A549 (cell line): ENCODE measurements at places on chromosomes 6 and 20. TPM values are rescaled to one million over a fixed set of nuclear protein-coding genes. Genes with fewer than 3 reads are reported as not detected.

GRCh38 chr6:105204768-105205167 is 25.0 kb upstream of the POPDC3 start:
- no peak for DNase-seq

GRCh38 chr20:20215976-20216727 is 151.8 kb upstream of the INSM1 start:
- no peak for DNase-seq

DNA sequence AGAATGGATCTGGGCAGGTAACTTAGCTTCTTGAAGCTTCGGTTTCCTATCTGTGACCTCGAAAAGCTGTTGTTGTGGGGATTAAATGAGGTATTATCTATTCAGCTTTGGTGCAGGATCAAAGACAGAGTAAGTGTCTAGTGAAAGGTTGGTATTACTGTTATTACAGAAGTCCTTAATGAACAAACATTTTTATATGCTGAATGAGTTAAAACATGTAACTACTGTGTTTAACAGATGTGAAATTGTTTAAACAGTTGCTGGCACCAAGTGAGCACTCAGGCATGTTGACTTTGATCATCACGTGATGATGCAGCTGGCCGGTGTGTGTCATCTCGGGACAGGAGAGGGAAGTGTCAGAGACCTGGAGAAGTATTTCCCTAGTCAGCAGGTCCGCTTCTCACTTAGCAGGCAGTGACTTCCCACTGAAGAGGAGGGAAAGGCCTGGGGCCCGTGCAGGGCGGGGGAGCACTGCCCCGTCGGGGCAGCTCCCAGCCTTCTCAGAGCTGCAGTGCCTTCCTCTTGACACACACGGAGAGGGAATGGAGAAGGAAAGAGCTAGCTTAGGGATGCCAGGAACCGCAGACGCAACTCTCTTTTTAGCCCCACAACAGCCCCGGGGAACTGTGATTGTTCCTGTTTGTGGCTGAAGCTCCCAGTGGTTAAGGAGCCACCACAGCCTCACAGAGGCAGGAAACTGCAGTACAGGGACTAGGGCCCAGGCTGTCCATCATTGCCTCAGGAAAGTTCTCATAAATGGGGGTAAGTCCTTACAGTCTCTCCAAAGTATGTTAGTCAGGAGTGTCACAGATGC is 18.0 kb downstream of the TUBB2A start:
- peak; percentile 28 for DNase-seq

- DNase-seq, result no peak
These were observed 652.7 kb upstream of the HS3ST5 start for GRCh38 chr6:114995526-114995925.

DNA sequence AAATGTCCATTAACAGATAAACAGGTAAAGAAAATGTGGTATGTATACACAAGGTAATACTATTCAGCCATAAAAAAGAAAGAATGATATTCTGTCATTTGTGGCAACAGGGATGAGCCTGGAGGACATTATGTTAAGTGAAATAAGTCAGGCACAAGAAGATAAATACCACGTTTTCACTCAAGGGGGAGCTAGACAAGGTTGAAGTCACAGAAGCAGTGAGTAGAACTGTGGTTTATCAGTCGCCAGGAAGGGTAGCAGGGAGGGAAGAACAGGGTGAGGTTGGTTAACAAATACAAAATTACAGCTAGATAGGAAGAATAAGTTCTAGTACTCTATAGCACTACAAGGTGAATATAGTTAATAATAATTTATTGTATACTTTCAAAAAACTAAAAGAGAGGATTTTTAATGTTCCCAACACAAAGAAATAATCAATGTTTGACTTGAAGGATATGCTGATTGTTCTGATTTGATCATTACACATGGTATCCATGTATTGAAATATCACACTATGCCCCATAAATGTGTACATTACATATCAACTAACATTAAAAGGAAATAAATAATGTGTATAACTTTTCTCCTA is 21.1 kb downstream of the RTN4IP1 start:
- peak; percentile 15 for DNase-seq

GRCh38 chr20:55160996-55161395 is 685.6 kb downstream of the DOK5 start:
- no peak for DNase-seq

DNA sequence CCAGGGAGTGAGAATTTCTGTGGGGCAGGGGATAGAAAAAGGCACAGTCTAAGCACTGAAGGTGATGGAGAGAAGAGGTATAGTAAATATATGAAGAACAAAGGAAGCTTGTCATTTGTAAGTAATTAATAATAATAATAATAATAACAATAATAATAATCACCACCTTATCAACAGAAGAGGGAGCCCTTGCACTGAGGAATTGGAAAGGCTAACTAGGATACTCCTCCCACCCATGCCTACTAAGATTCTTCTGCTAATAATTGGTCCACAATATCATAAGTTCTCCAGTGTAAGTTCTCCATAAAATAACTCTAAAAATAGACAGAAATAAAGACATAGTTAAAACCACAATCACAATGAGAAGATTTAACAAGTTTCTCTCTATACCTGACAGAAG is 912 bp upstream of the OR12D3 start:
- DNase-seq, result no peak

- peak; percentile 86 for DNase-seq
These were observed 1.7 kb downstream of the KCNK15 start for GRCh38 chr20:44747166-44748004.

- DNase-seq, result no peak
These were observed 40.6 kb downstream of the SLC35D3 start for GRCh38 chr6:136962661-136963060.

DNA sequence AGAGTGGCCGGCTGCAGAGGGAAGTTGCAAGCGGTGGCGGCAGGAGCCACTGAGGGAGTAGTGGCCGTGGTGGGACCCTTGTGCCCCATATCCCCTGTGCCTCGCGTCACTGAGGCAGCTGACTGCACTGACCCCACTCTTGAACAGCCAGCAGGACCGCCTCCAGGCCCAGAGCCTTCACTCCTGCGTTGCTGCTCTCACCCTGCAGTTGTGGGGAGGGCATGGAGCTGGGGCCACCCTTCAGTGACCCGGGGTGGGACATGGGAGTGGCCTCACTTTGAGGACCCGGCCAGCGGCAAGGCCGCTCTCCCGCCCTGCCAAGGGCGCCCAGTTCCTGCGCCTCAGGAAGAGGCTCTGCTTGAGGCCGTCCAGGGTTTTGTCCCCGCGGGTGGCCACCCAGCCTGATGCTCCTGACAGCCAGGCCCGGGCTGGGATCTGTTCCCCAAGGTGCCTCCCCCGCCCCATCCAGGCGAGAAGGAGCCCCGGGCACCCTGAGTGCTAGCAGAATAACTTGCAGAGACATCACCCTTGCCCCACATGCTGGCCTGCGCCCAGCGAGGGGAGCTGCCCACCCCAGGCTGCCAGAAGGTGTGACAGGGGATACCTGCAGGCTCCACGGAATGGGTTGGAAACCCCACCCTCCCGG is 44.4 kb downstream of the HLA-DRA start:
- no peak for DNase-seq

GRCh38 chr6:45929421-45930361 is 86.0 kb downstream of the CLIC5 start:
- DNase-seq, result no peak

- peak; percentile 26 for DNase-seq
These were observed 336.6 kb downstream of the CDH4 start for GRCh38 chr20:61588411-61589385.

DNA sequence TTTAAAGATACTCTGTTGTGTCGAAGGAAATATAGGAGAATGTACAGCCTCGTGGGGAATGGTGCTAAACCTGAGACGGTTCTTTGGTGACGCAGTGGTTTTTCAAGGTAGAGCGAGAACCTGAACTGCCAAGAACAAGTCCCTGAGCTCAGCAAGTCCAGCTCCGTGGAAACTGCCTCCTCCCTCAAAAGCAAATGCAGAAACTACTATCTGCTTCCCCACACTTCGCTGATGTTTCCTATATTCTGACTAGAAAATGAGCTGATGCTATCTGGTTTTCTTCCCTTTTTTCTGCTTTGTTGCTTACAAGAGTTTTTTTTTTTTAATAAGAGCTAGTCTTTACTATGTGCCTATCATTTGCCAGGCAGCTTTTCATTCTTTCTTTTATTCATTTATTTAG is 85.3 kb upstream of the LY86 start:
- DNase-seq, result no peak

GRCh38 chr6:93218096-93218495 is 201.3 kb downstream of the EPHA7 start:
- no peak for DNase-seq

DNA sequence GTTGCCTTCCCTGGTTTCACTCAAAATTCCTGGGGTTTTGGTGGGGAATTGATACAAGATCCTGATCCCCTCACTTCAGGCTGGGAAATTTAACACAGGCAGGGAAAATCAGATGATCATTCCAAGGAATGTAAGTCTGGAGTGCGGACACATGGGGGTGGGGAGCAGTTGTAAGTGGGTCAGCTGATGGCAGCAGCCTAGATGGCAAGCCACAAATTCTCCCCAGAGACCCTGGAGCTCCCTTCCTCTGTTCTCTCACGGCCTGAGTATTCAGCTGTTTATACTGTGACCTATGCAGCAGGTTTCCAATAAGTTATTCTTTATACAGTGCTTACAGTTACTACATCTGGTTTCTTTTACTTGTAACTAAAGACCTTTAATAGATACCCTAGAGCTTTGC is 144.9 kb downstream of the SH3BGRL2 start:
- no peak for DNase-seq

The SLC44A4 gene
- polyA plus RNA-seq, result not detected in 3 replicates

The MYMX gene
- not detected in 3 replicates for polyA plus RNA-seq
